Suppressor macrophage (primary cell): ENCODE measurements at places on chromosomes 7 and 10.

GRCh38 chr7:34107276-34107675, 201.9 kb downstream of the BMPER start:
- no peak for DNase-seq

- DNase-seq: no peak
These were observed 298.7 kb downstream of the BAMBI start for GRCh38 chr10:28975891-28976531.

DNA sequence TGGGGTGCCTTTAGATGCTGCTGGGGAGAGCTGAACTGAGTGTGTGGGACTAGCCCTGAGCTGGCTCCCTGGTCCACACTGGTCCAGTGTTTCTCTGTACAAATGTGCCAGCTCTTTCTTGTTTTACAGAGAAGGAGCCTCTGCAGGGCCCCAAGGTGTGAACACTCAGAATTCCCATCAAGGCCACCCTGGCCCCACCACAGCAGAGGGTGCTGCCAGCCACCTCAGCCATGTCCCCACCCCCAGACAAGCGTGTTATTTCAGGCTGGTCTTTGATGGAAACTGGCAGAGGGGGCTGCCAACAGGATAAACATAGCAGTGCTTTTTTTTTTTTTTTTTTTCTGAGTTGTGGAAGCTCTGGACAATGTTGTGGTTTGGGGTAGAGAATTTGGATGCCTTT, 68.5 kb upstream of the LRRC18 start:
- no peak for DNase-seq

DNA sequence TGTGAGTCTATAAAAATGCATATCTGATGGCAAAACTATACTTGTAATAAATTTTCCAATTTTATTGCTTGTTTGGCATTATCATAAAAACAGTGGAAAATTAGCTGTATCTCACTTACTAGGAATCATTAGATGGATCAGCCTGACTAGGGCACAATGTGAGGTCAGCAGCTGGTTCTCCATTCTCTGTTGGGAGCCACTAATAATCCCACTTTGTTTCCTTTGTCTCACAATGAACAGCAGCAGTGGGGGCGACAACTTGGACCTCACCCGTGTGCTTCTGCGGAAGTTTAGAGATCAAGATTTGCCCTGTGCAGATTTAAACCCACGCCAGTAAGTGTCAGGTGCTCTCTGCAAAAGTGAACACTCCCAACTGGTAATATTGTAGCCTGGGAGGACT, 295.5 kb downstream of the ABCA13 start:
- no peak for DNase-seq

- DNase-seq: no peak
These were observed 51.8 kb downstream of the HERC4 start for GRCh38 chr10:68023292-68023691.

- DNase-seq: no peak
These were observed 165.4 kb downstream of the ST7 start for GRCh38 chr7:117118579-117119180.

GRCh38 chr10:13346283-13347042, 1.6 kb downstream of the SEPHS1 start:
- DNase-seq: no peak

GRCh38 chr10:58140691-58141347, 126.9 kb downstream of the IPMK start:
- no peak for DNase-seq

DNA sequence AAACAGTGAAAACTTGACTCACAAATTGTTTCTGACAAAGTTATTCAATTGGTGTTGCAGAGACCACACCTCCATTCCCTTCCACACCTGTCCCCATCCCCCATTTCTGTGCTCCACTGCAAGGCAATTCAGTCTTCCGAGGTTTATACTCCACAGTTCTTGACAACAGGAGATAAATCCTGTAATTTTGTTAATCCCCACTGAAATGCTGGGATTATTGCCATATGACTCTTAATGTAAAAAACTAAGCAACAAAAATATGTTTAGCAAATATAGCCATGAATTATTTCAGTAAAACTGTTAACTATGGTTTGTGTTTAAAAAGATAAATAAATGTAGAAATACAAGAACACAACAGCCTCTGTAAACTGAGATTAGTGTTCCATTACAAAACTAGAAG, 170.1 kb upstream of the SEMA3D start:
- no peak for DNase-seq

DNA sequence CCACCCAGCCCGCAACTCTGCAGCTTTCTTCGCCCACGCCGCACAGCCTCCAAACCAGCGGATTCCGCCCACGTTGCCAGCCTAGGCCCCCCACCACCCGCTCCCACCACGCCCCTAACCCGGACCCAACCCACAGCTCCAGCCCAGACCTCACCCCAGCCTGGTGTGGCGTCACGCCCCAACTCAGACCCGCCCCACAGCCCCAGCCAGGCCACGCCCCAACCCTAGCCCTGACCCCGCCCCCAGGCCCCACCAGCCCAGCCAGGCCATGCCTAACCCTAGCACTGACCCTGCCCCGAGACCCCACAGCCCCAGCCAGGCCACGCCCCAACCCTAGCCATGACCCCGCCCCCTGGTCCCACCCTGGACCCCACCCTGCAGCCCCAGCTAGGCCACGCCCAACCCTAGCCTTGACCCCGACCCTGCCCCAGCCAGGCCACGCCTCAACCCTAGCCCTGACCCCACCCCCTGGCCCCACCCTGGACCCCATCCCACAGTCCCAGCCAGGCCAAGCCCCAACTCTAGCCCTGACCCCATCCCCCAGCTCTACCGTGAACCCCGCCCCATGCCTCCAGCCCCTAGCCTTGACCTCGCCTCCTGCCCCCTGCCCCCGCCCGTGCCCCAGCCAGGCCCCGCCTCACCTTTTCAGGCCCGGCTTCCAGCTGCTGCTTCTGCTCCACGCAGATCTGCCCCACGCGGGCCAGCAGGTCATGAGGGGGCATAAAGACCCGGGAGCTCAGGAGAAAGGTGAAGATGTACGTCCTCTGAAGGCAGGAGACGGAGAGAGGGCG, 64.0 kb downstream of the RASGEF1A start:
- DNase-seq: peak; percentile 11

- no peak for DNase-seq
These were observed 106.2 kb upstream of the INHBA start for GRCh38 chr7:41809116-41809515.

- no peak for DNase-seq
These were observed 510.0 kb downstream of the ANKRD7 start for GRCh38 chr7:118734541-118734940.

DNA sequence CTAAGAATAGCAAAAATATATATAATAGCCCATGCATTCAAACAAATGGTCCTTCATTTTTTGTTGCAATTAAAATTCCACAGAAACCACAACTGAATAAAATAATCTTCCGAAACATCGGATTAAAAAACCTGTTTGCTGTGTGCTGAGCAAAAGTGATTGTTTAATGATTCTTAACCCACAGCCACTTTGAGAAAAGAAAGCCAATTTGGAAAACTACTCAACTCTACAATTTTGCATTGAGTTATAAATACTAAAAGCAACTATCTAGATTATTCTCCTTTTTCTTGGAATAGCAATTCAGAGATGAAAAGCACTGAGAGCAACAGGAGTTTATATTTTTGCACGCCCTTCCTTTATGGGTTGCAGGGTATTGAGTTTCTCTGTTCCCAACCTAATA, 8.0 kb downstream of the ADRB1 start:
- DNase-seq: no peak
